Stimulated activated CD8-positive, alpha-beta memory T cell treated with anti-CD3 and anti-CD28 coated beads, Interleukin-7, amount 100 ng/mL, for 1 hour (primary cell): ENCODE measurements at places on chromosomes 7 and 10.

- DNase-seq, result no peak
These were observed 5.6 kb downstream of the RAPGEF5 start for GRCh38 chr7:22351329-22351692.

DNA sequence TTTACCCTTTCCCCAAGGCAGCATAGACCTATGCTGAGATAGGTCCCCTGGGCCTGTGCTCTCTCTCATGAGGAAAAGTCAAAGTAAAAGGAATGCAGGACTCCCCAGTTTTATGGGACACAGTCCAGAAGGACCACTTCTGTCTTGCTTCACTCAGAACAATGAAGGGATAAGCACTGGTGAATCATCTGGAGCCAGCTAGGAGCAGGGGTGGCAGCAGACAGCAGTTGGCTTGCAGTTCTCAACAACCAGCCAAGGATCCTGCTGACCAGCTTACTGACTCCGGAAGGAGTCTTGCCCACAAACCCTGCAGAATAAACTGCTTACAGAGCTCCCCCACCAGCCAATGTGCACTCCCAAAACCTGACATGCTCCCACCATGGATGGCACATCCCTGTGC lies 152.1 kb upstream of the GHITM start:
- DNase-seq, result no peak

DNA sequence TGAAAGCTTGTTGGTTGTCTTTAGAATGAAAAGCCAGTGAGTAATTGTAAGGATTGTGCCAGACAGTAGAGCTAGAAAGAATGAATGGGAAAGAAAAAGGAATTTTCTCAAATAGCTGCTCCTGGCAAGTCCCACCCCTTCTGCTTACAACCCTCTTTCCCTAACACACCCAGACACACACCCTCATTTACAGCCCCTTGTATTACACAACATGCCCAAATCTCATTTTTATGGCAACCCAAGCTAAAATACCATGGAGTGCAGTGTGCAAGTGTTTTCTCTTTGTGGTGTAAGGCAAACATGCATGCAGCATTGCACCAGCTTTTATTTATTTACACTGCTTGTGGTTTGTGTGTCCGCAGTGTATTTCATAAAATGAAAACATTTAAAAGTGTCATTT lies 1.5 kb downstream of the PRKAR2B start:
- DNase-seq, result no peak

DNA sequence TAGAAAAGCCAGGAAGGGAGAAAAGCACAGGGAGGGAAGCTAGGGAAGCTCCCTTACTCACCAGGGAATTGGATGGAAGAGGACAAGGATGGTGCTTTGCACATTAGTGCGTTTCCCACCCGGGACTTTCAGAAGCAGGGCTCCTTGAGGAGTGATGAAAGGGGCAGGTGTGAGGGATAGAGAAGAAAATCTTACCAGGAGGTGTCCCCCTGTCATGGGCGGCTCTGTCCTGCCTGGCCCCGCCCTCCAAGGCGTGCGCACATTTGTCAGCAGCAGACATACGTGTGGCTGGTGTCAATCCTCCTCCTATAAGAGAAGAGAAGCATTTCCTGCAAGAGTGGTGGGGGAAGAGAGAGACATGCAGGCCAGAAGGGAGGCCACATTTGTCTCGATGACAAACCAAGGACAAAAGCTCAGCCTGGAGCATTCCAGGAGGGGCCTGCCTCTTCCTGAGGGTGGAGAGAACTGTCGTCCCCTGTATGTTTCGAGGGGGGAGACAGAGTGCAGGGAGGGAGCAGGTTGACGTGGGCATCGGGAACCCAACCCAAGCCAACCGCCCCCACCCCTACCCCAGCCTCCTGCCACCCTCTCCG lies 47.4 kb upstream of the COMTD1 start:
- DNase-seq, result no peak

- DNase-seq, result no peak
These were observed 117.9 kb downstream of the NPY start for GRCh38 chr7:24401628-24402593.

- no peak for DNase-seq
These were observed 62.7 kb upstream of the CREB5 start for GRCh38 chr7:28349637-28350036.

DNA sequence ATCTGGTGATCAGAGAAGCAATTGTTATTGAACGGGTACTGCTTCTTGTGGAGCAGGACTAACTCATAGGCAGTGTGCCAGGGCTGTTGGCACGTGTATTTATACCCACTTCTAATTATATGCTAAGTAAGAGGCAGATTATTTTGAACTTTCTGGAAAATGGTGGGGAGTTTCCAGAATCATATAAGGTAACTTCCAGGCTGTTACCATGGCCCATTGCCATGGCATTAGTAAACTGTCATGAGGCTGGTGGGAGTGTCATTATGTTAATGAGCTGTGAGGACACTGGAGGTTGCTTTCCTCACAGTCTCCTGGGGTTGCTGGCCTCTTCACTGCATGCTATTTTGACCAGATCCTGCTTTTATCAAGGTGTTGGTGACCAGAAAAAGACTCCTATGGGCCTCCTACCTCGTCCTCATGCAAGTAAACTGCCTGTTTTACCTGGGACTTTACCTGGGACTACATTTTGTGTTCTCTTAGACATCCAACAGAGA lies 122.6 kb downstream of the KCND2 start:
- DNase-seq, result no peak

DNA sequence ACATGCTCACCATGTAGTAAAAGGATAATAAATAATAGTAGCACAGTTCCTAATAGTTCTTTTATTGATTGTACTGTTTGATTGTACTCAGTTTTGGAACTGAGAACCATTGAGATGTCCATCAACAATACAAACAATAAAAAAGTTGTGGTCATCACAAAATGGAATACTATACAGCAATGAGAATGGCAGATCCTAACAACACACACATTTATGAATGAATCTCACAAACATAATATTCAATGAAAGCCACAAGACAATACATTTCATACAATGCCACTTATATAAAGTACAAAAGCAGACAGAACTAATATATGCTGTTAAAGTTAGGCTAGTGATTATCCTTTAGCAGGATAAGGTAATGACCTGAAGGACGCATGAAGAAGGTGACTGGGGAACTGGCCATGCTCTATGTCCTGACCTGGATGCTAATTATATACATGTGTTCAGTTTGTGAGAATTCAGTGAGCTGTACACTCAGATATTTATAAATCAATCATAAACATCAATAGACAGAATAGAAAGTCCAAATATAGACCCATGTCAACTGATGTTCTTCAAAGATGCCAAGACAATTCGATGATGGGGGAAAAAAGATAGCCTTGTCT lies 70.0 kb downstream of the SMURF1 start:
- DNase-seq, result no peak

DNA sequence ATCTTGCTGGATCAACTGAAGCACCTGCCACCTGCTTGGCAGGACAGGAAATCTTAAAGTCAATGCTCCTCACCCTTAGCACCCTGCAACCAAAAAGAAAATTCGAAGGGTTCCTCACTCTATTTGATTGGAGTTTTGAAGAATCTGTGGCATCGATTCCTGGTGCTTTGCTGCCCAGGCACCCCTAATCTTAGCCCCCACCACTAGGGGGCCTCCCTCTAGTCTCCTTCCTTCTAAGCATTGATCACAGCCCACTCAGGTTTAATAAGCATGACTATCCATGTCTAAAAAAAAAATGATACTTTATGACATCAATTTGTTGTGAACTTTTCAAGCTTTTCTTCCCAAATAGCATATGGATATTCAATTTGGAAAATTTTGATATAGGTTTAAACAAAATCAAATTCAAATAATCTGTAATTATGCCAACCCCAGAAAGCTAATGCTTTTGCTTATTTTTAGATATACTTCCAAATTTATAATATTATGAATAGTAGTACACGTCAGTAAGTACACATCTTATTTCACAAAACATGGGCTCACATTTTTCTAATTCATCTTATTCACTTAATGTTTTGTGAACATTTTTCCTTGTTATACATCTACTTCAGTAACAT lies 45.3 kb downstream of the NRG3 start:
- DNase-seq, result no peak

- DNase-seq, result no peak
These were observed 106.0 kb downstream of the ABLIM1 start for GRCh38 chr10:114552050-114552449.

DNA sequence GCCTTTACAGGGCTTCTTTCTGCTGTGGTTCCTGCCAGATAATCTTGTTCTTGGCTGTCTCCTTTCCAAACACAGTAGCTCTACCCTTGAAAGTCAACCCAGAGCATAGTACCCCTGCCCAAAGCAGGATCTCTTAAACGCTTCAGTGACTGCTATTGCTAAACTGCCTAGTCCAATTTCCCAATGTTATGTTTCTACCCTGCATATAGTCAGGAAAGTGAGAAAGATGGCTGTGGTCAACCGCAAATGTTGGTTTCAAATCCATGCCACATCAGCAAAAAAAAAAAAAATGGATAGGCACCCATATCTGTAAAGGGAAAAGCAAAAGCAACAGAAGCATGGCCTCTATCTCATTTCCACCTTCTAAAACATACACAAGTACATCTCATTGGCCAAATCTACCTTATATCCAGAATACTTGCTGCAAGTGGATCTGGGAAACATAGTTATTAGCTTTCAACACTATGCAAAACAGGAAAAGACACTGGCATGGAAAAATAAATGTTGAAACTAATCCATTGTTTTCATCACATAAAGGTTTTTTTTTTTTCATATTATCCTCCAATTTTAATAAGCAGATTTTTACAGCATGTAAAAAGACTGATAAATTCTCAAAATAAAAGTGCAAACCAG lies 59.8 kb downstream of the DNAJC1 start:
- DNase-seq, result no peak

- DNase-seq, result no peak
These were observed 446.5 kb upstream of the FOXK1 start for GRCh38 chr7:4235596-4235995.

DNA sequence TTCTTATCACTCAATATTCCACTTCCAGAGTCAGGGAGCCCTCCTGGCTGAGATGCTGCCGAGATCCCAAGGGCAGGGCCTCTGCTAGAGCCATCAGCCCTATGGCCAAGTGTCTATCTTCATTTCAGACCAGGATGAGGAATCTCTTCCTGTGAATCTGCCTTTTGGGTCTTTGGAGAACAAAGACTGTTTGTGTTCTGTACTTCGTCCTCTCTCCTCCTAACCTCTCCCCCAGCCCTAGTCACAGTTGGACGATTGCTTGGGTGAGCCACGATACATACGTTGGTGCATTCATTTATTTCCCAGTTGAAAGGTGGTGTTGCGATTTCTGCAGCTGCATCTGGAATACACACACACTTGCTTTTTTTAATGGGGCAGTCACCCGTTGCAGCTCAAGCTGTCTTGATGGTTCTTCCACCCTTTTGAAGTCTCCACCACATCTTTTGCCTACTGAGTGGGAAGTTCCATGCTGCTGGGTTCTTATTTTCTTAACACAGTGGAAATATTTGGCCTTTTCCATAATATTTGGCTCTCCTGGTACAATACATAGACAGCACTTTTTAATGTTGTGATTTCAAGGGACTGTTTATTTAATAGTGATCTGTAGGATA lies 26.7 kb downstream of the SH3PXD2A start:
- DNase-seq, result no peak

DNA sequence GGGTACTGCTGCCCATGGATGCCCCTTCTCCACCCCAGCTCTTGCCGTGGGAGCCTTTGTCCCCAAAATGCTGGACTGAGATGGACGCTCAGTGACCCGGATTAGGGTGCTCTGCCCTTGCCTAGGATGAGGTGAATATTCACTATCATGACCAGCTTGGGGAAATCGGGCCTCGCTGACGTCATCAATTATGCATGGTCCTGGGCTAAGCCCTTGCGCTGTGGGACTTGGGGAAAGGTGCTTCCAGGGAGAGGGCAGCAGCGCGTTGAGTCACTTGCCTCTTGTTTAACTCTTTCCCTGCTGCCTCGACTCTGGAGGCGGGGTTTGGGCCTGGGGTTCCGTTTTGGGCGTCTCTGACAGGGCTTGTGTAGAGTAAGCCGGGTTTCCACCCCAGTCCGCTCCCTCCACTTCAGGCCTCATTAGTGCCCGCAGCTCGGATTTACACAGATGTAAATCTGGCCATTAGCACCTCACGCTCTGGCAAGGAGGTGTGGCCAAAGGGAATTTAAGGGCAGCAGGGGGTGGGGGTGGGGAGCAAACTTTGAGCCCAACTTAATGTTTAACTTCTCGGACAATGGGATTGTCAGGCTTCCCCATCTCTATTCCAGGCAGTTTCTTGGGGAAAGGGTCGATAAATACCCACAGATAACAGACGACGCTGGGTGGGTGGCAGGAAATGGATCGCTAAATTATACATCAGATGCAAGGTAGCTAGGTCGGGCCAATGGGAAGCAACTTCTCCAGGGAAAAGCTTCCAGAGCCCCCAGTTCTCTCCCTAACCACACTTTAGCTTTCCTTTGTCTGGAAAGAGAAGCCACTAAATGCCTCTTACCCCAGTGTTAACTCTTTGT lies 51.3 kb upstream of the TCF7L2 start:
- DNase-seq, result no peak

- no peak for DNase-seq
These were observed 94.6 kb upstream of the FAM180A start for GRCh38 chr7:135843214-135843613.

- DNase-seq, result no peak
These were observed 25.1 kb downstream of the DPY19L1 start for GRCh38 chr7:35012160-35012559.

DNA sequence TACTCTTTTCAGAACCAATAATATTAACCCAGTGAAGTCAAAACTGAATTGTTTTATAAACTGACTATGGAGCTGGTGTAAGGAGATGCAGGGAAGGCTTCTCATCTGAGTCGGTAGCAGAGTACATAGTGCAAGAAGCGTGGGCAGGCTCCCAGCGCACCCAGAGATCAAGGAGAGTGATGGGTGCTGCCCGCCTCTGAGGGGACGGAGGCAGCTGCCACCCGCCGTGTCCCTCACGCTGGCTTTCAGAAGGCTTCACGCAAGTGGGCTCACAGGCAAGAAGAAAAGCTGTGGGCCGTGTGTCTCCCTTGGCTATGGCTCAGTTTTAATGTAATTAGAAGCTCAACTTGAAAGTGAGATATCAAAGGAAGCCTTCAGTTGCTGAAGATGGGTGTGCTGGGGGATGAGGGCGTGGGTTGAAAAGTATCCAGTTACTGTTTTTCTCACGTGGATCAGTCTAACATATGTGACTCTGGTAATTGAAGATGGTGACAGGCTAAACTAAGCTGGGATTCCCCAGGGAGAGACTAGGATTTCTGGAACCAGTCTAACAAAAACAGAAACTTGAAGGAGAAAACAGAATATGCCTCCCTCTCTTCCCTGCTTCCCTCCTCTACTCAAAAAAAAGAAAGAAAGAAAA lies 159.9 kb downstream of the MGMT start:
- DNase-seq, result no peak

- no peak for DNase-seq
These were observed 25.9 kb downstream of the VAX1 start for GRCh38 chr10:117112220-117112619.

GRCh38 chr10:124732931-124733570 lies 11.1 kb downstream of the FAM53B start:
- DNase-seq, result no peak
